ENCODE measurements at places on chromosomes 7 and 10.

- no peak for DNase-seq
Measured at GRCh38 chr7:101382937-101383336, 20.3 kb downstream of the COL26A1 start.

DNA sequence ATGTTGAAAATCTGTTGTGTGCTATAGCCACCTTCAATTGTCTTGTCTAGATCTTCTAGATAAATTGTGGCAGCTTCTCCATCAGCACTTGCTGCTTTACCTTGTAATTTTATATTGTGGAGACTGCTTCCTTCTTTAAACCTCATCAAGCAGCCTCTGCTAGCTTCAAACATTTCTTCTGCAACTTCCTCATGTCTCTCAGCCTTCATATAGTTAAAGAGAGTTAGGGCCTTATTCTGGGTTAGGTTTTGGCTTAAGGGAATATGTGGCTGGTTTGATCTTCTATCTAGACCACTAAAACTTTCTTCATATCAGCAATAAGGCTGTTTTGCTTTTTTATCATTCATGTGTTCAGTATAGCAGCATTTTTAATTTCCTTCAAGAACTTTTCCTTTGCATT is 128.2 kb downstream of the ADAM22 start:
- no peak for DNase-seq

- no peak for DNase-seq
Measured at GRCh38 chr7:48691788-48692187, 232.6 kb upstream of the CDC14C start.

DNA sequence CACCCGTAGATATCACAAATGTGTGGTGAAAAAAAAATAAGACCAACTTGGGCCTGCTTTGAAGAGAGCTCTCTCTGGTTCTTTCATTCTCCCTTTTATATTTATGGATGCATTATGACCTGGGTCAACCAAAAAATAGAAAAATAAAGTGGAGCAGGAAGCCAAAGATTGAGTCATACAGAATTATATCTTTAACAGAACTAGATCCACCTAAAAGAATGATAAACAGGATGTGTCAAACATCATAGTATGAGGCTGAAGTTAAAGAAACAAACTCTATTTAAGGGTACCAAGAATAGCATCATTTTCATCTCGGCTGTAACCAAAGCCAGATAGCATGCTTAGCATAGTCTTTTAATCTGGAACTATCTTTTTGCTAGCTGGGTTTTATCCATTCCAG is 28.8 kb upstream of the NMT2 start:
- DNase-seq, result no peak

DNA sequence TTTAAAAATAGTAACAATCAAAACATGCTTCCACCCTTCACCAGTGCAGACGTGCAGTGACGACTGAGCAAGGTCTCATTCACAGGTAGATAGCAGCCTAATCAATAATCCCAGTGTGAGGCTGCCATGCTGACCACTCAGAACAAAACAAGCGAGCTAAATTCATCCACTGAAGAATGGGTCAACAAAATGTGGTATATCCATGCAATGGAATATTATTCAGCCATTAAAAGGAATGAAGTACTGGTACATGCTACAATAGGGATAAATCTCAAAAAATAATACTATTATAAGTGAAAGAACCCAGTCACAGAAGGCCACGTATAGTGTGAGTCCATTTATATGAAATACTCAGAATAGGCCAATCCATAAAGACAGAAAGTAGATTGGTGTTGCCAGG is 74.0 kb downstream of the PTPRE start:
- no peak for DNase-seq

DNA sequence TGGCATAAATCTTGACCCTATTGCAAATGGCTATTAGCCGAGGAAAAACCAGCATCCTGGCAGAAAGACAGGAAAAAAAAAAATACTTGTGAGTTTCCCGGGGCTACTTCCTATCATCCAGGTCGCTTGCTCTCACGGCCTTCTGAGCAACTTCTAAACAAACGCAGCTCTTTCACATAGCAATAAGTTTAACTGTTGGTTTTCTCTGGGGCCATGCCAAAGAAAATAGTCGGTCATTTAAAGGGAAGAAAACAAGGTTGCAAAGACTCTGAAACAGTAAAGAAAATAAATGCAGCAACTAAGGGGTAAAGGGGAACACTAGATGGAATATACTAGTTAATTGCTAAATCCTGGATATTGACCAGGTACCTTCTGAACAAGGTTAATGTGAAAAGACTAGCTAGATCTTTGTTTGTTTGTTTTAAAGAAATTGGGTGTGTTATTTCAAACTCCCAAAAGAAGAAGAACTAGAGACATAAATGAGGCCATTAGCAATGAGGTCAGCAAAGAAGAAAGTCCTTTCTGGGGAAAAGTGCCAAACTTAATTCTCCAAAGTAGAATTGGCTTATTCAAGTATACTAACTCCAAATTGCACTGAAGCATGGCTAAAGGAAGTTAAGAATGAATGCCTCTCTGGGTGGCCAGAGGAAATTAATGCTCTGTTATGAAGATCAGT is 54.2 kb downstream of the SLC39A12 start:
- DNase-seq, result peak; percentile 60

- DNase-seq, result no peak
Measured at GRCh38 chr7:43823941-43824340, 45.4 kb downstream of the MRPS24 start.

DNA sequence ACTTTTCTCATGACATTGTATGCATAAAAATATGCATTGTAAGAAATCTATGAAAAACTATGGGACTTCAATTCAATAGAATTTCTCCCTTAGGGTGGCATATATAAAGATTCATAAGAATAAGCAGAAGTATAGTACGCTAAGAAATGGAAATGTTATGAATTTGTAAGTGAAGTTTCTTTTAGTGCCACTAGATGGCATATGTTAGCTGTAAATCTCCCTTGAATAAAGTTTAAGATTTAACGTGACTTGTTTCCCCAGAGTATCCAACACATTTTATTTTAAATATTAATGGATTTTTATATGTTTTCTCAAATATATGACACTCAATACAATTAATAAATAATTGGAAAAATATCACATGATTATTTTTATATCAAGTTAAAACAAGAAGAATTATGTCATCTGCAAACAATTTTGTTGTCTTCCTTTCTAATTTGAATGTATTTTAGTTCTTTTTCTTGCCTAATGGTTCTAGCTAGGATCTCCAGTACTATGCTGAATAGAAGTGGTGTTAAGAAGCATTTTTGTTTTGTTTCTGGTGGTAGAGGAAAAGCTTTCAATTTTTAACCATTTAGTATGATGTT is 287.2 kb downstream of the HGF start:
- DNase-seq, result no peak

DNA sequence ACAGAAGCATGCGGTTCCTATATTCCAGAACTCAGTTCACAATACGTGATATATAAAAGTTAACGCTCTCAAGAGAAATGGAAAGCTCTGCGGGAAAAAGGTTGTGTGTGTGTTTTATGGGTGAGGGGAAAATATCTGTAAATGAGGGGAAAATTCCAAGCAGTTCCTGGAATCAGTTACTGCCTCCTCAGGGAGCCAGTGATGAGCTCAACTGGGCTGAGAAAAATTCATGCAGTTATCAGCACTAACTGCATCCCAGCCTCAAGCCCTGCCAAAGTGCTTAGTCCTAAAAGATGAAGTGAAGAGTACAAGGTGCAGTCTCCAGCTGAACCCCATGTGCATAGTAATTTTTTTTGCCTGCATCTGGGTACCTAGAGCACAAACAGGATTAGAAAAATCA is 191.9 kb downstream of the CDK14 start:
- no peak for DNase-seq

DNA sequence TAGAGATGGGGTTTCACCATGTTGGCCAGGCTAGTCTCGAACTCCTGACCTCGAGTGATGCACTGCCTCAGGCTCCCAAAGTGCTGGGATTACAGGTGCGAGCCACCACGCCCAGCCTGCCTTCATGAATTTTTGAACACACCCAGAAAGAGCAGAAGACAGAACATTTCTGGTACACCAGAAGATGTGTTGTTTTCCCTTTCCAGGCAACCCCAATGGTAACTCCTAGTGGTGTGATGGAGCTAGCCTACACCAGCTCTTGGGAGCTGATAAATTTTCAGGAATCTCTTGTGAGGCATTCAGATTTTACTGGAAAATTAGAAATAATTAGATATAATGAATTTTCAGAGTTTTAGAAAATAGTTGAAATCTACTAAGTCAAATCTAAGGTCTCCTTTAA is 904 bp upstream of the CCDC7 start:
- DNase-seq, result no peak

GRCh38 chr10:110040108-110040507 is 32.3 kb downstream of the ADD3 start:
- no peak for DNase-seq

DNA sequence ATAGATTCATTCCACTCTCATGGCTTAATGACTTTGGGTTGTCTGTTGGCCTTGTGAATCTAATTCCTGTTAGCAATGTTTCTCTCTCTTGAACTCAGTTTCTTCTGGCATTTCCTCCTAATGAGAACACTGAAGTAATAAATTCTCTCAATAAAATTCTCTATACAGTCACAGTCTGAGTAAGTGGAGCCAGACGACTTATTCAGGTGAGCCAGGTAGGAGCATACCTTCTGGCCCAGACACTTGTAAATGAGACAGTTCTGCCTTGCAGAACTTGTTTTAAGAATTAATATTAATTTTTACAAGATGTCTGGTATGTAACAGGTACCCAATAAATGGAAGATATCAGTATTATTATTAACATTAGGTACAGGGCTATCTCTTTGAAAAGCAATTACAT is 28.6 kb upstream of the AGR2 start:
- DNase-seq, result no peak

- DNase-seq, result no peak
Measured at GRCh38 chr10:122546242-122546641, 14.3 kb upstream of the DMBT1 start.

DNA sequence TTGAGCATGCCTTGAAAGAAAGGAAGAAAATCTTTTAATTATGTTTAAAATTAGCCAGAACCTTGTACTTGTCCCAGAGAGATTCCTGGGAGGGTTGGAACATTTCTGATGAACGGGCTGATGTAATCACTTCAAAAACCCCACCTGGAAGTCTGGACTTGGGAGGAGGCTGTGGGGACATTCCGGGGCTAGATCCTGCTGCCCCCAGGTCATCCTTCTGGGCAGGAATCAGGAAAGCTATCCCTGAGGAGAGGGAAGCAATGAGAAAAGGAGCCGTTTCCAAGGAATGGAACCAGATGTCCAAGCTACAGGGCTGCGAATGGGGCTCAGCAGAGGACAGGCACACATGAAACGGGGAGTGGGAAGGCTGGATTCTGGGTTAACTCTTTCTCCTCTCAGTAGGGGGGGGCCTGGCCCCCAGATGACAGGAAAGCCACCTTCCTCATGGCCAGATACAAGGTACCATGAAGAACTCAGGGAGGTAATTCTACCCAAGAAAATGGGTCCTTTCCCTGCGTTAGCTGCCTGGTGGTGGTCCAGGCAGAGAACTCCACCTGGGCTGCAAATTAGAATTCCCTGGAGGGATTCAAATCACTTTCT is 280.1 kb downstream of the TCF7L2 start:
- DNase-seq, result no peak

DNA sequence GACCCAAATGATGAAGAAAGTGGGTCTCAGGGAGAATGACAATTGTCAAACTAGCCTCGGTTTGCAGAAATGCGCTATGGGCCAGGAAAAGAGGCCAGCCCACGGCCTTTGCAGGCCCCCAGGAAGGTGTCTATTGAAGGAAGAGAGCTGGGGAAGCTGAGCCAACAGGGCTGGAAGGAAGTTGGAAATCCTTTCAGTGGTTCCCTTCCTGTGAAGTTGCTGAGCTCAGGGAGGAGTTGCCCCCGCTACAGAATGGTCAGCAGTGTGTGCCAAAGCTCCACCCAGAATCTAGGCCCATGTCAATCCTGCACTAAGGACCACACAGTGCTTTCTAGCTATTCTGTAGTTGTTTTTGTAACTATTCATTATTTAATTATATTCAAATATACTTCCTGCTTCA is 91.6 kb upstream of the ANLN start:
- DNase-seq, result no peak

DNA sequence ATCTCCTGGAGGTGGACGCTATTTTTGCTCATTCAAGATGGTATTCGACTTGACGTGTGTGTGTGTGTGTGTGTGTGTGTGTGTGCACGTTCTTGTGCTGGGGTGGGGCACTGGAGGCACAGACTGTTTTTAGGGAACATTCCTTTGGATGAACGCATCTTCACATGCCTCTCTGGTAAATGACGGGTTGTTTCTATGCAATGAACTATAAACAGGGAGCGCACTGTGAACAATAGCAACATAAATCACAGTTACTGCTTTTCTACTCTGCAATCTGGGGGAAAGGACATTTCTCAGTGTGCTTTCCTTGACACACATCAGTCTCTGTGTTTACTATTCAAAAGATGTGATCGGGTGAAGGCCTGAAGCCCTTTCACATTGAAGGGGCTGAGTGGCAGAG is 120.1 kb upstream of the PITRM1 start:
- DNase-seq, result no peak

- DNase-seq, result no peak
Measured at GRCh38 chr7:51273360-51273759, 43.2 kb downstream of the COBL start.

DNA sequence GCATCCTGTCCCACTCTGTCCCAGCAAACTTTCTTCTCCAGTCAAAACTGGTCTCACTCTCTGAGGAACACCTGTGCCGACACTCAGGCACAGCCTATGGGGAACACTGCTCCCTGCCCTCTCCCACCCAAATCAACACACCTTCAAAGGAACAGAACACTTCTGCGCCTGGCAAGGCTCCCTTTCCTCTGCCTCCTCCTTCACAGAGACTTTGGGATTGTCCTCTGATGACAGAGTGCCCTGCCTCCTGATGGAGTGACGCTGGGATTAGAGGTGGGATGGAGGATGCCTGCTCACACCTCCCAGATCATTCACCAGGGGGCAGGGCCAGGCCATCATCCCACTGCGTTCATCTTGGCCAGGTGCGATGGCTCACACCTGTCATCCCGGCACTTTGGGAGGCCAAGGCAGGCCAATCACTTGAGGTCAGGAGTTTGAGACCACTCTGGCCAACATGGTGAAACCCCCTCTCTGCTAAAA is 26.5 kb downstream of the KLF6 start:
- no peak for DNase-seq

DNA sequence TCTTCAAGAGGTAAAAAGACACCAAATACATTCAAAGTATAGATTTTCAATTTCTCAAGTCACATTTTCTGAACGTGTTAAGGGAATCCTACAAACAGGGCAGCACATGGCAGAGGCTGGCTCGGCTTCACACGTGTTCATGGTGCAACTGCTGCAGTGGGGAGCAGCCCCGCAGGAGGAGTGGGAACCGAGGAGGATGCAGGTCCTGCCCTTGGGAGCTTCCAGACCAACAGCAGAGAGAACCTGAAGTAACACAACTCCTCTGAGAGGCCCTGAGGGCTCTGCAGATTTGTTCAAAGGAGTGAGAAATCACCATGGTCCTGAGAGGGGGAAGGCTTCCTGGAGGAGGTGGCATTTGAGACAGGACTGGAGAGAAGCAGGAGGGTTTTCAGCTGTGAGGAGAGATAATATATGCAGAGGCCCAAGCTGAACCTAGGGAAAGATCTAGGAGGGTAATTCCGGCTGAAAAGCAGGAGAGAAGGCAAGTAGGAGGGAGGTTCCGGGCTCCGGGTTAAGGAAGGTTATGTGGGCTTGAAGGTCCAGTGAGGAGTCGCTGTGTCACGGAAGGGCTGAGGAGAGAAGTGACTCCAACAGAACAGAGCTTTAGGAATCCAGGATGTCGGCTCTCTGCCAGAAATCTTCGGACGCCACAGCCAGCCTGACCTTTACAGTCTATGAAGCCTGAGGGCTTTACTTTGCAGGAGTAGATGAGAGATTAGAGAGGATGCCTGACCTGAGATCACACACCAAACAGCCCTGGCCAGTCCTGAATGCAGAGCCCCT is 77.5 kb downstream of the GPR26 start:
- DNase-seq, result no peak

GRCh38 chr10:101572126-101572525 is 15.9 kb downstream of the POLL start:
- no peak for DNase-seq
